DMS79 (cell line): ENCODE measurements at places on chromosomes 11 and 22.

- no peak for DNase-seq
Observed at GRCh38 chr22:37202001-37202555, 10.2 kb downstream of the SSTR3 start.

- DNase-seq = no peak
Observed at GRCh38 chr11:59267196-59267595, 54.5 kb upstream of the MPEG1 start.

- DNase-seq = no peak
Observed at GRCh38 chr11:125750629-125751028, 4.5 kb downstream of the PATE1 start.

GRCh38 chr22:39284142-39284980 lies 35.1 kb downstream of the RPL3 start:
- DNase-seq = no peak

DNA sequence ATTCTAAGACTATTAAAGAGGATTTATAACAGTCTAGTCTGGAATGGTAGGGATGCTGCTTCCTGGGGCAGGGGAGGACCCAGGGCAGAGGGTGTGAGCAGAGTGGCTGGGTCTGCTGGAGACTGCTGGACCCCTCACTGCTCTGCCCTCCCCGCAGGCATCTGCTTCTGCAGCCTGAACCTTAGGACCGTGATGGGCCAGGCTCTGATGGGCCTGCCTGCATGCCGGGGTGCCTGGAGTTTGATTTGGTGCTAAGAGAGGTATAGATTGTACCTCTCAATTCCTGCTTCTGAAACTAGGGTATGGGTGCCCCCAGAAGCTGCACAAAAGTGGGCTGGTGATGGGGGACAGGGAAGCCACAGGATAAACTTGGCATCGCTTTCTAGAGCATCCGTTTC lies 54.9 kb downstream of the CD82 start:
- DNase-seq = no peak

- no peak for DNase-seq
Observed at GRCh38 chr11:70482529-70482917, 84.2 kb downstream of the CTTN start.
